Activated CD8-positive, alpha-beta T cell treated with anti-CD3 and anti-CD28 coated beads for 36 hours (primary cell): ENCODE measurements at places on chromosomes 7 and 10. TPM values are rescaled to one million over a fixed set of nuclear protein-coding genes. Genes with fewer than 3 reads are reported as not detected.
A peak's percentile ranks its signal among the peaks of the same experiment; 100 is the strongest.

- no peaks in the 10 kb centered on the region for H3K27me3 ChIP-seq
- no peak overlapping the region for H3K27ac ChIP-seq
- no peaks in the 10 kb centered on the region for H3K36me3 ChIP-seq
- H3K4me3 ChIP-seq, result no peak overlapping the region
- H3K4me1 ChIP-seq, result no peaks in the 10 kb centered on the region
Observed at GRCh38 chr10:65571011-65571570, 1354.7 kb upstream of the LRRTM3 start.

DNA sequence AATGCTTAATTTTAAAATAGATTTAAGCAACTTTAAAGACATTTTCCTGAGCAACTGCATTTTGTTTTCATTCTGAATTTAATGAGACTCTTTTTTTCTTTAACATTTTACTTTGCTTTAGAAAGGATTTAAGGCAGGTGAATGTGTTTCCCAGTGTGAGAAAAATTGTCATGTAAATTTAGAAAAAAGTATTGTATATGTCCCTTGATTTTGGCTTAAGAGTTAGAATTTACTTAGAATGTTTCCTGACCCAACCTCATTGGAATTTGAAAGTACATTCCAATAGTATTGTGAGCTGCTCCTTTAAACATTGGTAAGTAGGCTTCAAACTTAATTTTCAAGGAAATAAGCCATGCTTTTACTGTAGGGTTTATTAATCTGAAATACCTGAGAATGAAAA lies 110.2 kb downstream of the PTEN start:
- DNase-seq, result no peak
- H3K27me3 ChIP-seq, result no peaks in the 10 kb centered on the region
- H3K4me1 ChIP-seq, result peaks cover 14% of the 10 kb centered on the region

PAX4 gene
- not detected for total RNA-seq

DNA sequence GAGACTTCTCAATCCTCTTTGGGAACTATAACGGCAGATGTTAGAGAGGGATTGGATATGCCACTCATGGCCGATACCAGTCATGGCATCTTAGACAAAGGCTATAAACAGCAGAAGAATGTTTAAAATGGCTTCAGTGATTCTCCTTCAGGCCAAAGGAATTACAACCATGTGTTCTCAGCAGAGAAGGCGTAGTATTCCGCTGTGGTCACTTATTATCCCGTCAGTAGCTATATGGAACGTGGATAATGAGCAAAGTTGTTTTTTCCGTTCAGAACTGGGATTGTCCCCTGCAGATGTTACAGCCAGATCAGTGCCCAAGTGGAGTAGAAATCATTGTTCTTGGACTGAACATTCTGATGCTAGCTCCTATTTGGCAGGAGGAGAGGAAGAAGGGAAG lies 43.1 kb downstream of the TEX36 start:
- H3K36me3 ChIP-seq, result no peaks in the 10 kb centered on the region
- H3K27ac ChIP-seq, result no peak overlapping the region
- peaks cover 9% of the 10 kb centered on the region for H3K27me3 ChIP-seq
- no peaks in the 10 kb centered on the region for H3K4me1 ChIP-seq
- no peak for DNase-seq

HMX3 gene
- 0.69 TPM for total RNA-seq

GPR146 gene
- 8.5 TPM for total RNA-seq

FOXI2 gene
- total RNA-seq, result not detected

GRCh38 chr7:89837515-89837914 lies 316.8 kb upstream of the STEAP1 start:
- no peak overlapping the region for H3K4me3 ChIP-seq
- no peak overlapping the region for H3K27ac ChIP-seq
- no peaks in the 10 kb centered on the region for H3K4me1 ChIP-seq
- DNase-seq, result no peak
- H3K27me3 ChIP-seq, result no peaks in the 10 kb centered on the region

GRCh38 chr7:78017591-78018100 lies 219.1 kb downstream of the PHTF2 start:
- H3K4me3 ChIP-seq, result no peak overlapping the region
- H3K27ac ChIP-seq, result no peak overlapping the region
- peaks cover 5% of the 10 kb centered on the region for H3K4me1 ChIP-seq
- H3K36me3 ChIP-seq, result no peaks in the 10 kb centered on the region

- DNase-seq, result no peak
- no peak overlapping the region for H3K4me3 ChIP-seq
- no peaks in the 10 kb centered on the region for H3K4me1 ChIP-seq
- peaks cover 6% of the 10 kb centered on the region for H3K27me3 ChIP-seq
- no peak overlapping the region for H3K27ac ChIP-seq
Observed at GRCh38 chr10:58967551-58968388, 208.7 kb upstream of the PHYHIPL start.

SLC18A3 gene
- total RNA-seq, result not detected

- no peak for DNase-seq
- no peaks in the 10 kb centered on the region for H3K36me3 ChIP-seq
- H3K4me3 ChIP-seq, result no peak overlapping the region
- no peaks in the 10 kb centered on the region for H3K27me3 ChIP-seq
Observed at GRCh38 chr10:34544400-34544799, 270.7 kb downstream of the PARD3 start.

DNA sequence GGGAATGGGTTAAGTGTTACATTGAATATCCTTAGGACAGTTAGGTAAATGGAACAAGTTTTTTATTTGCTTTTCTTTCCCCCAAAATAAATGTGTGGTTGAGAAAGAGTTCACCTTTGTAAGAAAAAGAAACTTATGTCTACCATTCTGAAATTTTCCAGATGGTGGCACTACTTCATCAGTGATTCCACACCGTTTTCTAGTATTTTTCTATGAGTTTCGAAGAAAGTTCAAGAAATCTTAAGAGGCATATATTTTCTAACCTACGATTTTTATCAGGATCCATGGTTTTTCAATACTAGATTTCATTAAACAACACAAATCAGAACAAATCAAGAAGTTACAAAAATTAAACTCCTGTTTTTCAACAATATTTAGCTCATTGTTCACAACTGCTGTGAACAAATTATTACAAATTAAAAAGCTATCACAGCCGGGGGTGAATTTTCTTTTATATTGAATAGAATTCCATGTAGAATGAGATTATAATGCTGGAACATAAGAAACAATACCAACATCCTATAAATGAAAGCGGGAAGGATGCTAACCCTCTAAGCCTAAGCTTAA lies 163.1 kb upstream of the NPVF start:
- H3K27me3 ChIP-seq, result peaks cover 2% of the 10 kb centered on the region
- no peaks in the 10 kb centered on the region for H3K36me3 ChIP-seq
- no peak for DNase-seq
- H3K27ac ChIP-seq, result no peak overlapping the region
- no peak overlapping the region for H3K4me3 ChIP-seq

ACBD7 gene
- total RNA-seq, result 1.6 TPM

DKK1 gene
- not detected for total RNA-seq

SYT15 gene
- total RNA-seq, result 0.98 TPM

- DNase-seq, result no peak
- H3K4me1 ChIP-seq, result no peaks in the 10 kb centered on the region
- no peak overlapping the region for H3K4me3 ChIP-seq
- H3K27ac ChIP-seq, result no peak overlapping the region
- no peaks in the 10 kb centered on the region for H3K36me3 ChIP-seq
Observed at GRCh38 chr10:66980246-66980815, 54.5 kb downstream of the LRRTM3 start.

- H3K4me1 ChIP-seq, result no peaks in the 10 kb centered on the region
- DNase-seq, result no peak
- H3K27me3 ChIP-seq, result no peaks in the 10 kb centered on the region
- H3K4me3 ChIP-seq, result no peak overlapping the region
- H3K27ac ChIP-seq, result no peak overlapping the region
- no peaks in the 10 kb centered on the region for H3K36me3 ChIP-seq
Observed at GRCh38 chr10:64396105-64396708, 875.0 kb downstream of the REEP3 start.

DNA sequence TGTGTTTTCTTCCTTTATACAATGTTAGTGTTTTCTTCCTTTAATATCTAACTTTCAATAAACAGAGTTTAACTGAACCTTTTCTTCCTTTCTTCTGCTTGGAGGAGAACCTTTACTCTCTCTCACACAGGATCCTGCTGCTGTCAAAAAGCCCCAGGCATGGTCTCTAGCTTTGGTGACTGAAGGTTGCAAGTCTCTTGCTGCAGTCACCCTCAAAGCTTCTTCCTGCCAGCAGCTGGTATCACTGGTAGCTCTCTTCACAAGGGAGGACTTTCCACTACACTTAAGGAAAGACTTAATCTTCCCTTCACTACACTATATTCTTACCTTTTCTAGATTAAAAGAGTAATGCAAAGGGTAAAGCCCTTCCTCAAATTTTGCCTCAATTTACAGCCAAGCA lies 153.4 kb downstream of the SGMS1 start:
- no peaks in the 10 kb centered on the region for H3K27me3 ChIP-seq
- peaks cover 58% of the 10 kb centered on the region for H3K4me1 ChIP-seq
- H3K36me3 ChIP-seq, result peaks cover 2% of the 10 kb centered on the region
- peak; percentile 9 for DNase-seq
